ENCODE measurements at places on chromosomes 3 and 15.

DNA sequence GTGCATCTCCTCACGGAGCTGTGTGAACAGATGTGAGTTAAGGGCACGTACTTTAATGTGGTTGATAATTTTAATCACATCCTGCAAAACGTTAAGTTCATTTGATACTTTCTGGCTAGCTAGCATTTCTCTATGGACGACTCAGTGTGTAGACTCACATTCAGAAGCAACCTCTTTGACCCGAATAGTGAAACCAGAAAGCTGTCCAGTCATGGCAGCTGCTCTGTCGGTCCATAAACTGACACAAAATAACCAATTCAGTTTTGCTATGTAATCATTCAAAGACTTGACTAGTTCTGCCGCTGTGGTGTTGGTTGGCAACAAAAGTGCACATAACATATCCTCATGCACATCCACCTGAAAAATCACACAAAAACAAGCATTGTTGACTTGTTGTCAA, 3.7 kb upstream of the GFM1 start:
- no peak for DNase-seq

DNA sequence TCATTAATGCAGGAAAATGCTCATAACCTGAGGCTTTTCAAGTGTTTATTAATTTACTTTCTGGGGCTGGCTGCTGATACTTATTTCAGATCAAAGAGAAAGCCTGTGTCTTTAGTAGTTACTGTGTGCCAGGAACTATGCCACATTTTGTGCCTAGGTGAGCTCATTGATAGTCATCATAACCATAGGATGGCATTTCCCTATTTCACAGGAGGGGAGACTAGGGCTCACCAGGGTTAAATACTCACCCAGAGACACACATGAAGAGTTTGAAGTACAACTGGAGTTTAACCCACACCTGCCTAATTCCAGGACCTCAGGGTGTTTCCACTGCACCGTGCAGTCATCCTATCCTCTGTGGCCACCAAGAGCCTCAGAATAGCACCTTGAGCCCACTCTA, 264.4 kb upstream of the NR2E3 start:
- no peak for DNase-seq

DNA sequence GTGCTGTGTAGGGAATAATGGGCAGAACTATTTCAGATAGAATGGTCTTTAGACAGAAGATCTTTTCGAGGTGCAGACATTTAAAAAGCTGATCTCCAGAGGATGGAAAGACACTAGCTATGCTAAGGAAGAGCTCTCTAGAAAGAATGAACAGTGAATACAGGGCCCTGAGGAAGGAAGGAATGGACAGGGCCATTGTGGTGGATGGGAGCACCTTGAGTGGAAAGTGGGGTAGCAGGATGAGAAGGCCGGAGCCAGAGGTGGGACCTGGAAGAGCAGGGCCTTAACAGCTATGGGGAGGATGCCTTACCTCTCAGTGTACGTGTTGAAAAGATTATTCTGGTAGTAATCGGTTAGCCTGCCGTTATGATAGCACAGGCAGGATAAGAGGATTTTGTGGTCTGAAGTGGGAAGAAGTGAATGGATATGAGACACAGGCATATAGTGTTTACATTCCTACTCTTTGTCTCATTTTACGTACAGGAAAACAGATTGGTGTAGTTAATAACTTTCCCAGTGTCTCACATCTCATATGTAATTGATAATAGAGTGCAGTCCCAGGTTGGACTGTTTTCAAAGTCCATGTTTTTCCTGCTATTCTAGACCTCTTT, 172.4 kb downstream of the KLHL25 start:
- DNase-seq, result no peak

DNA sequence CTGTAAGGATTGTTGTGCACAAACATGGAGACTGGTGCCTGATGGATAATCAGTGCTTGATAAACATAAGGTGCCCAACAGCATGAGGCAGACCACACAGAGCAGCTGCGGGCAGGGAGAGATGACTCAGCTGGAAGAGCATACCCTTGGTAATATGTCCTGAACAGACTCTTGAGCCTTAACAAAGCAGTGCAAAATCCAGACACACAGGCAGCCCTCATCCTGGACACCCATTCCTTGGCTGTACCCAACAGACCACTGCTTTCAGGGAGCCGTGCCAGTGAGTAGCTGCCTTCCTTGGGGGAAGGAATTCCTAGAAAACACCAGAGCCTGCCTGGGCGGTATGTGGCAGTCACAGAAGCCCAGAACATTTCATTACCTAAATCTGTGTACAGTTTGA, 156.2 kb downstream of the CLSTN2 start:
- no peak for DNase-seq

- DNase-seq, result no peak
Measured at GRCh38 chr15:92650256-92650655, 5.3 kb downstream of the FAM174B start.

DNA sequence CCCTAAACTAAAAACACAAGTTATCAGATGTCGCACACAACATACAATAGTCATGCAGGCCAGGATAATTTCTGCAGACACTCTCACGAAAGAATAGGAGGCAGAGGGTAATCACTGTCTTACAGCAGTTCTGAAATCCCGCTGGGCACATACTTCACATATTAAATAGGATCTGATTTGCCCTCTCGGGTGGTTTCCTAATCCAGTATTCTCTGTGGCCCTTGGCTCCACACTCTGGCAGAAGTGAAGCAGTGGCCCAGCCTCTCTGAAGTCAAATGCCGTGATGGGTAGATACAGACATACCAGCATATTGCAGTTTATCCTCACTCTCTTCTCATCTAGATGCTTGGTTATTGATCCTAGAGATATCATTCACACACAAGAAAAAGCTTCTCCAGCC, 19.0 kb downstream of the GADL1 start:
- no peak for DNase-seq

- no peak for DNase-seq
Measured at GRCh38 chr3:178181784-178182183, 354.5 kb upstream of the KCNMB2 start.

- DNase-seq, result no peak
Measured at GRCh38 chr15:56616551-56616950, 116.8 kb downstream of the ZNF280D start.

- DNase-seq, result no peak
Measured at GRCh38 chr3:133871368-133872090, 24.2 kb downstream of the RAB6B start.

DNA sequence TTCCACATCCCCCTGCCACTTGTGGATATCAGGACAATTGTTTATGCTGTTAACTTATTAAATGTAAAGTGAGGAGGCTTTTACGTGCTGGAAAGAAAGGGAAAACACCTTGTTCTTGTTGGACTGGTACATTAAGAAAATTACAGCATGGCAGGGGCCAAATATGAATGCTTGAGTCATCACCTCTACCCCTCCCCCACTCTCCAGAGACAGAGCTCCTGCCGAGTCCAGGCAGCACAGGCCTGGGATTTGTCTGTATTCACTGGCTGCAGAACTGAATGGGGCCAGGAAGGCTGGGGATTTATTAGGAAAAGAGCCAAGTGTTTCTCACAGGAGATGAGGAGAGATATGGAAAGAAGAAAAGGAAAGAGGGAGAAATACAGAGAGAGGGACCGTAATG, 308.9 kb downstream of the EPHB1 start:
- no peak for DNase-seq

GRCh38 chr15:57743424-57743823, 36.9 kb downstream of the POLR2M start:
- DNase-seq, result peak; percentile 11

DNA sequence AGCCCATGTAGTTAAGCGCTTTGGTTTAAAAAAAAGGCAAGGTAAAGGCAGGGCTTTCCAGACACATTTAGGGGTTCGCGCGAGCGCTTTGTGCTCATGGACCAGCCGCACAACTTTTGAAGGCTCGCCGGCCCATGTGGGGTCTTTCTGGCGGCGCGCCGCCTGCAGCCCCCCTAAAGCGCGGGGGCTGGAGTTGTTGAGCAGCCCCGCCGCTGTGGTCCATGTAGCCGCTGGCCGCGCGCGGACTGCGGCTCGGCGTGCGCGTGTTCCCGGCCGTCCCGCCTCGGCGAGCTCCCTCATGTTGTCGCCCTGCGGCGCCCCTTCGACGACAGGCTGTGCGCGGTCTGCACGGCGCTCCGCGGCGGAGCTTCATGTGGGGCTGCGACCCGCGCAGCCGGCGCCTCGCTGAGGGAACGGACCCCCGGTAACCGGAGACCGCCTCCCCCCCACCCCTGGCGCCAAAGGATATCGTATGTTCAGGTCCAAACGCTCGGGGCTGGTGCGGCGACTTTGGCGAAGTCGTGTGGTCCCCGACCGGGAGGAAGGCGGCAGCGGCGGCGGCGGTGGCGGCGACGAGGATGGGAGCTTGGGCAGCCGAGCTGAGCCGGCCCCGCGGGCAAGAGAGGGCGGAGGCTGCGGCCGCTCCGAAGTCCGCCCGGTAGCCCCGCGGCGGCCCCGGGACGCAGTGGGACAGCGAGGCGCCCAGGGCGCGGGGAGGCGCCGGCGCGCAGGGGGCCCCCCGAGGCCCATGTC, 927 bp downstream of the SMAD6 start:
- DNase-seq, result no peak

DNA sequence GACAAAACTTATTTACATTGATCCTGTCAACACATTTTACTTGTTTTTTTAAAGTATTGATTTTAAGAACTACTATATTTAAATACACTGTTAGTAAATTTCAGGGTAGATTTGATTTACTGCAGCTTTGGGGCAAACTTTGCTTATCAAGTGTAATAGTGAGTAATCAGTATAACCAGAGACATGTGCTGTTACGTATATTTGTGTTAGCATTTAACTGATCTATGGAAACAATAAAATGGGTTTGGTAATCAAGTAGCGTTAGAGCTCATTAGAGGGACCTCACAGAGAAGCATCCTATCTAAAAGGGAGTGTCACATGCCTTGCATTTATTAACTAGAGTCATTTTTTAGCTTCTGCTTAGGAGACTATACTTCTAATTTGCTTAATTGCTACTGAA, 131.5 kb upstream of the ALCAM start:
- DNase-seq, result no peak

DNA sequence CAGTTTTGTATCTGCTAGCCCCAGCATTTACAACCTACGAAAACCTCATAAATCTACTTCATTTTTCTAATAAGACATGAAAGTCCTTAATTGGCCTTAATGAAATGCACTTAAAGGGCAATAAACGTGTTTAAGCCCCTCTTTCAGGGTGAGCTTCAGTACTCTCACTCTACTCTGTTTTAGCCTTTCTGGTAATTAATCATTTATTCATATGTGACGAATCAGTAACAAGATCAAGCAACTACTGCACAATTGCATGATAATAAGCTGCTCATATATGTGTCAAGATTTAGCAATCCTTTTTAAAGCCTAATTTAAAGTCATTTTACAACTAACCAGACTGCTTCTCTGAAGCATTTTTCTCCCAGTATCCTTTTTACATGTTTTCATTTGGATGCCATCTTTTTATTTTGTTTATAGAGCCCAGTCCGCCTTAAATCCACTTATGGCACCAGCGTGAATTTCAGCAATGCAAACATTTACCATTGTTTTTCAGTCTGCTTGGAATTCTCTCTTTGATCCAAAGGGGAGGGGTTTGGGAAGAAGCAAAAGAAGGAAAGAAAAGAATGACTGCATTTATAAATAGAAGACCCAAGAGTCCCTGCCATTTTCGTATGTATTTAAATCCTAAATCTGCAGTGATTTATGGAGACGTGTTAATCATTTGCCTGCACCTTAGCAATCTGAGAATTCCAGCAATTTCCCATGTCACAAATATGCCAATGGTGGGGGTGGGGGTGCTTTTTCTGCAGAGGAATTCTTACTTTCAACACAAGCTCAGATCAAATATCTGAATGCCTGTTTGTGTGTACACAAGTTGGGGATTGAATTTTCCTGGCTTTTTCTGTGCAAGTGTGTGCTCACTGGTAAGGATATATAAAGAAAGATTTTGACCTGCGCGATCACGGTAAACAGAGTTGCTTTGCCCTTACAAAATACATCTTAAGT, 230.8 kb upstream of the TBC1D5 start:
- no peak for DNase-seq

GRCh38 chr15:98746375-98747155, 98.2 kb downstream of the IGF1R start:
- no peak for DNase-seq

DNA sequence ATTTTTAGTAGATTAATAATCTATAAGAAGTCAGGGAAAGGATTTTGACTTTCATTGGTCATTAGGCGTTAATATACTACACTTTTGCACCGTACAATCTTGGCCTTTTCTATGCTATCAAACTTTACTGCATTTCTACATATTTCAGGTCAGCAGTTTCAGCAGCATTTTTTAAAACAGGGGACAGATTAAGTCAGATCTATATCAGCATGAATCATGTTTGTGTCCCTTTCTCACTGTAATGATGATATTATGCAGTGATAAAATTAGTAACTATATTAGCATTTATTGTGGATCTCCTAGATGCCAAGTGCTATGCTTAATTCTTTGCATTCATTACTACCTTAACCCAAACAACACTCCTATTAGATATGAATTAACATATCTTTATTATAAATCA, 20.3 kb upstream of the AADAC start:
- no peak for DNase-seq

DNA sequence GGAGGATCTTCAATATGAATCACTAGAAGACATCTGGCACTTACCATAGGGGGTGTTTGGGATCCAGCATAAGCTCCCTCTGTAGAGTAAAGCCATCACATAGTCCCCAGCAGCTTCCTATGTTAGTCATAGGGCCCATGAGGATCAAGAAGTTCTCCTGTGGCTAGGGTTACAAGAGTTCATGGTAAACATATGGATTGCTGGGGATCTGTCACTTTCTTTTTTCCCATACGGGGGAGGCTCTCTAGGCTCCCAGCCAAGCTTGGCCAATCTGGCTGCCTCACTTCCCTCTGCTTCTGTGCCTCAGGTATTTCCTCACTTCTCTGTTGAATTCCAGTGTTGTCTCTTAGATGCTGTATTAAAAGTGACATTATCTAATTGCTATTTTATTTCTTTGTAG, 597.9 kb downstream of the PDCD6IP start:
- no peak for DNase-seq

GRCh38 chr3:186451371-186451770, 89.3 kb upstream of the DGKG start:
- no peak for DNase-seq

GRCh38 chr3:107690522-107691138, 167.9 kb downstream of the BBX start:
- peak; percentile 63 for DNase-seq

GRCh38 chr15:66773129-66773873, 71.3 kb downstream of the SMAD6 start:
- no peak for DNase-seq

- DNase-seq, result no peak
Measured at GRCh38 chr3:66629150-66629981, 128.5 kb upstream of the LRIG1 start.

GRCh38 chr3:9800529-9800928, 7.6 kb downstream of the ARPC4 start:
- no peak for DNase-seq

GRCh38 chr3:113804661-113805060, 33.9 kb upstream of the GRAMD1C start:
- no peak for DNase-seq

GRCh38 chr3:100032243-100032642, 82.1 kb downstream of the FILIP1L start:
- no peak for DNase-seq
